Activated naive CD4-positive, alpha-beta T cell treated with anti-CD3 and anti-CD28 coated beads, Interleukin-2, amount 50 U/mL, for 16 hours (primary cell): ENCODE measurements at places on chromosomes 13 and 19.
A peak's percentile ranks its signal among the peaks of the same experiment; 100 is the strongest.

DNA sequence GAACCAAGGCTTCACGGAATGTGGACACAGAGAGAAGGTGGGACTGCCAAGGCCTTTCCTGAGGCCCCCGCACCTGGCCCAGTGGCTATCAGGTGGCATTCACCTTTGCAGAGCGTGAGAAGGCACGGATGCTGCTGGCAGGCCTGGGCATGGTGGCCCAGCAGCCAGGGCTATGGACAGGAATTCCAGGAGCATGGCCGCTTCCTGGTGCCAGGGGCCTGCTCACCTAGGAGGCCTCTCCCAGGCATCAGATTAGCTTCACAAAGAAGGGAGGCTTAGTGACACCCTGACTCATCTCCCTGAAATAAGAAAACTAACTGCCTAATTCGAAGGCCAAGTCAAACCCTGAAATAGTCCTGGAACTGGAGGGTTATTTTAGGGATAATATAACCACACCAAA is 155.8 kb downstream of the TEX29 start:
- no peak for DNase-seq

DNA sequence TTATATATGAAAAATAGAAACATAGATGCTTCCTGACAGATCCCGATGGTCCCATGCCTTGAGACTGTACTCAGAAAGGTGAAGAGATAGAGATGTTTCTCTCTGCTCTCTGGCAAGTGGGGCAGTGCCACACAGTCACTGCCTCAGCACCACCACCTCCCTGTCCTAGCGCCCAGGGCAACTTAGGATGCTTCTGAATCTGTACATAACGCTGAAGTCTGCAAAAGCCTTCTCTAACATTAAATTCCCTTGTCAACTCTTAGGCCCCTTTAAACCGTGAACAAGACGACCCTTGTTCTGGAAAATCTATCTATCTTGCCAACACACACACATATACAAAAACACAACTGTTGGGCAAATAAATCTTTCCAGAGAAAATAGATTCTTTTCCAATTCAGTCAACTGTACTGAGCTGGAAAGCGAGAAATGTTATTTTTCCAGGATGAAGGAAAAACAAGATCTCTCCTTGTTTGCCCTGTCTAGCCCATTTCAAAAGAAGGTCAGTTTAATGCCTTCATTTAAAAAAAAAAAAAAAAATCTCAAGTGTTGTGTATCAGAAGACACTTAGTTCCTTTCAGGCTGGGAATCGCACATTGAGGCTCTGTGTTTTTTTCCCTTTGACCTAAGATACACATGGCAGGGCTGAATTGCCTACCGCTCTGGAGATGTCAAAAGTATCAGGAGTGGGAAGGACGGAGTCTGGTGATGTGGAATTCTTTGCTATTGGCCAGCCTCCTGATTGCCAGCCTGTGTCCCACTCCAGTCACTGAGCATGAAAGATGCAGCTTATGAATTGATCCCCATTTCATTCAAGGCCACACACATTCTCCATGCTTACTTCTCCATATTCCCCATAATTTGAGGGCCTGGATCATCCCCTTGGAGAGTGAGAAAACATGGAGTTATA is 241.4 kb downstream of the LACC1 start:
- no peak for DNase-seq

- DNase-seq: no peak
These were observed 8.7 kb downstream of the ACP4 start for GRCh38 chr19:50798659-50799546.

DNA sequence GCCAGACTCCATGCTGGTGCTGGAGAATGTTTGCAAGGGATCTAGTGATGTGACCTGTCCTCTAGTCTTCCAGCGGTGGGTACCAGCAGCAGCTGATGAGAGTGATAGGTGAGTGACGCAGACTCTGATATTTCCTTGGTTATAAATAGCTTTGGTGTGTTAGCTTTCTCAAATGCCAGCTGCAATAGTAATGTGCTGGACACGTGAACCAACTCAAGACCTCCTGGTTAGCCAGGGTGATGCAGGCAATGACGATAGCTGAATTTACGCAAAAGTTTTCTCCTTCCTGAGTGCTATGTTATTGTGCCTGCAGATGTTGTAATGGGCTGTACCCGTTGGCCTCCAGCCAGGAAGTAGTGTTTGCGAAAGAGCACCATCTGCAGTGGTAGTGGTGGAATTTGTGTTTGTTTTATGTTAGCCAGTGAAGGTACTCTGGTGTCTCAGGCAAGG is 129.5 kb downstream of the CYSLTR2 start:
- no peak for DNase-seq

DNA sequence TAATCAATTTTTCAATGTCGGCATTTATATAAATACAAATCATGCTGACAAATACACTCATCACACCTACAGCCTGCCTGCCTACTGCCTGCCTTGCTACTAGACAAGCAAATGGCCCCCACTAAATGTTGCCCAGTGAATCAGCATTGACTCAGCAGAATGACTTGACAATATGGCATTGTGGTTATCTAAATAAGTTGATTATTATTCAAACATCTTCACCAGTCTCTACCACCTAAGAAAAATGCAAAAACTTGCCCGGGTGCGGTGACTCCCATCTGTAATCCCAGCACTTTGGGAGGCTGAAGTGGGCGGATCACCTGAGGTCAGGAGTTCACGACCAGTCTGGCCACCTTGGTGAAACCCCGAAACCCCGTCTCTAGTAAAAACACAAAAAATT is 296.1 kb downstream of the PCDH9 start:
- DNase-seq: no peak

- peak; percentile 55 for DNase-seq
These were observed 2.6 kb downstream of the BBC3 start for GRCh38 chr19:47228168-47228936.

- no peak for DNase-seq
These were observed 151.7 kb downstream of the DLEU7 start for GRCh38 chr13:50691681-50692263.

DNA sequence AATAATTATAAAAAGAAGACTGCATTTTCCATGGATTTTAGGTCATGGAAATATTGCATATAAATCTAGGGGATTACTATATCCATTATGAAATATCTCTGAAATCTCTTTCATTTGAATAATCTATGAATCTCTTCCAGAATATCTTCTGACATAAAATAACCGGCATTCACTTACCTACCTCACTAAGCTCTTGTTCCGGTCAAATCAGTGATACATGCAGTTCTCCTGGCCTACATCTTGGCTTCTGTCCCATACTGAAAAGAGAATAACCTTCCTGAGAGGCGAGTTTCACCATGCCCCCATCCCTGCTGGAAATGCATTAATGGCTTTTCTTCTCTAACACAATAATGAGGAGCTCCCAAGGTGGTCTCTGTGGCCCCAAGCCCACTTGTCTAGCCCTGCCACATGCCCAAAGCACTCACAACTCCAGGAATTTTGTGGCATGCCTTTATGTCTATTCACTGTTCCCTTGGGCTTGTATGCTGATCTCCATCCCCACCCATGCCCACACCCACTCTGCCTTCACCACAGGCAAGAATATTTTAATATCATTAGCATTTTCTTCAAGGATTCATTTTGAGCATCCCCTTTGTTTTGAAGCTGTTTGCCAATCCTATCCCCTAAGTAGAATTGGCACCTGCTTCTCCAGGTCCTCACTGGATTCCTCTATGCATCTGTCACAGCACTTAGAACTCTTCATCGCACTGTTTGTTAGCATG is 401.6 kb downstream of the COG6 start:
- DNase-seq: no peak

GRCh38 chr13:29718694-29719093 is 123.2 kb upstream of the SLC7A1 start:
- DNase-seq: no peak

DNA sequence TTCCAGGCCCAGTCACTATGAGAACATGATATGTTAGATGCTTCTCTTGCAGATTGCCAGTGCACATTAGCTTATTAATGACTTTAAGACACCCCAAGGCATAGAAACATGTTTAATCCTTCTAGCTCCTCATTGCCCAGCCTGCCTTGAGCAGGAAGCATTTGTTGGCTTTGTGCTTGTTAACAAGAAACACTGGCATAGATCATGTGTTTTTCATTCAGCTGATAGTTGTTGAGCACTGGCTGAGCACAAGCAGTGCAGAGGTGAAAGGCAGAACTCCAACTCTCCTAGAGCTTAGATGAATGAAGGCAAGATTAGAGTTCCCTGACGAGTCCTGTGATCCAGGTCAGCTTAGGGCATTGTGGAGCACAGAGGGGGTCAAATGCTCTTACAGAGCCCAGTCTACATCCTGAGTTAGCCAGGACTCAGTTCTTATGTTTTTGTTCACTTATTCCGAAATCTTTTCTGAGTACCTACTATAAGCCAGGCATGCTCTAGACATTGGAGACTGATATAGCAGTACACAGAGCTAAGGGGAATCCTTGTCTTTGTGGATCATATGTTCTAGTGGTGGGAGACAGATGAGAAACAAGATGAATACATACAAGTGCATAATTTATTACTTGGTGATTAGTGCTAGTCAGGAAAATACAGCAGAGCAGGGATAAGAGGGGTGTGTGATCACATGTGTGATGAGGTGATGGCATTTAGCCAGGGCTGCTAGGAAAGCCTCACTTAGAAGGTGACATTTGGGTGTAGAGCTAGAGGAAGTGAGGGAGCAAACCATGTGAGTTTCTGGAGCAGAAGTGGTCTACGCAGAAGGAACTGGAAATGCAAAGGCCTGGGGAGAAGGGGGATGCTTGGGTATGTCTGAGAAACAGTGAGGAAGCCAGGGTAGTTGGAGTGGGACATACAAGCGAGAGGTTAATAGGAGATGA is 101.2 kb downstream of the WASF3 start:
- DNase-seq: no peak

GRCh38 chr19:8494158-8494557 is 8.3 kb downstream of the PRAM1 start:
- no peak for DNase-seq

DNA sequence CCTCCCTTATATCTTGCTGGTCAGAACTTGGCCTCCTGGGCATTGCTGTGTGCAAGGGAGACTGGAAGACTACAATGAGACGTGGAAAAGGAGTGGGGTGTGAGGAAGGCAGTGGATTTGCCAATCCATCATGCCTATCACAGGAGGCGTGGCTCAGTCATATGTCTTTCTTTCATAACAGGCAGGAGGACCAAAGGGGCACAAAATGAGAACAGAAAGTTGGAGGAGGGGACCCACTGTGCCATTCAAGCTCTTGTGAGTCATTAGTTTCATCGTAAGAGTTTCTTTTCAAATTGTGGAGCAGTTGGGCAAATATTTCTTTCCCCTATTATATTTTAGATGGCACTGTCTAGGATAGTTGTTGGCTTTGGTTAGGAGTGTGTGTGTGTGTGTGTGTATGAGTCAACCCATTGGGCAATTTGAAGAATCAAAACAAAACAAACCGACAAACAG is 471.5 kb downstream of the TSHZ3 start:
- no peak for DNase-seq

DNA sequence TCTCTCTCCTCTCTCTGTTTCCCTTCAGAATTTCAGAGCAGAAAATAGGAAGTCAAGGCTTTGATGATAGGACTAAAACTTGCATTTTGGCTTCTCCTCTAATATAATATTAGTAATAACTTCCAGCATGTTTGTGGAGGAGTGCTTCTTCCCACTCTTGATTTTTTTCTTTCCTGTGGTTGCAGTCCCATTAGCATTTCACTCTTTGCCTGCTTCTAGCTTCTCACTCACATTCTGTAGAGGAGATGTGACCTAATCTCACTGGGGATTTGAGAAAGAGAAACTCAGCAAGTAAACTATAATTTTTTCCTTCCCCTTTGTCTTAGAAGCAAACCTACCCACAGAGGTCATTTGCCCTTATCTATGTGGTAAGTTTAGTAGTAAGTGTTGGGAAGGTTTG is 169.4 kb upstream of the HTR2A start:
- DNase-seq: no peak

GRCh38 chr13:24203273-24203672 is 42.8 kb downstream of the SPATA13 start:
- no peak for DNase-seq

DNA sequence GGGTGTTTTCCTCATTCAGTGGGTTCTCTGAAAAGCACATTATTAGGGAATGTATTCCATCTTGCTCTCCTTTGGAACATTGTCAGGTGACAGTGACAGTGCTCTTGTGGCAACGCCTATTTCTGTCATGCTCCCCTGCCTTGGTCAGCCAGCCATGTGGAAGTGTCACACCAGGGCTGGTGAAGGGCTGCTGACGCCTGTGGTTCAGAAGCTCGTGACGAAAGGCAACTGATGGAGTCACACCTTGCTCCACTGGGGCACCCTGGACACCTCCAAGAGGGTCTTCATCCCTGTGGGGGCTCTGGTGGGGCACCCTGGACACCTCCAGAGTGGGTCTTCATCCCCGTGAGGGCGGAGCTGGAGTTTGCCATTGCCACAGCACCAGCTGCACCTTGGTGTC is 68.9 kb upstream of the GPR183 start:
- no peak for DNase-seq

GRCh38 chr19:40786060-40787037 is 8.3 kb downstream of the RAB4B start:
- DNase-seq: no peak

GRCh38 chr19:1646659-1647453 is 5.6 kb downstream of the TCF3 start:
- no peak for DNase-seq

DNA sequence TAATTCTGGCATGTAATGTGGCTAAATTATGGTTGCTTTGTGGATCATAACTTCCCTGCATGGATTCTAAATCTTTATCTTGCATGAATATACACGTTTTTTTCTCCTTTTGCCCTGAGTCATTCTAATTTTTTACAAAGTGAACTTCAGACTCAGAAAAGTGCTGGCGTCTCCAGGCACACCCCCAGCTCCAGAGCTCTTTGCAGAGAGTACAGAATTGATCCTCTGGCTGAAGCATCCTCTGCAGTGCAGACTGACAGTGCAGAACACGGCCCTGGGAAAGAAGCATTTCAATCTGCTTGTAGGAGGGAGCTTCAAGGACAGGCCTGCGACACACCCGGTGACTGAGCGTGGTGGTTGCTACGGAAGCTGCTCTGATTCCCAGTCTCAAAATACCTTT is 228.1 kb downstream of the FGF9 start:
- no peak for DNase-seq

DNA sequence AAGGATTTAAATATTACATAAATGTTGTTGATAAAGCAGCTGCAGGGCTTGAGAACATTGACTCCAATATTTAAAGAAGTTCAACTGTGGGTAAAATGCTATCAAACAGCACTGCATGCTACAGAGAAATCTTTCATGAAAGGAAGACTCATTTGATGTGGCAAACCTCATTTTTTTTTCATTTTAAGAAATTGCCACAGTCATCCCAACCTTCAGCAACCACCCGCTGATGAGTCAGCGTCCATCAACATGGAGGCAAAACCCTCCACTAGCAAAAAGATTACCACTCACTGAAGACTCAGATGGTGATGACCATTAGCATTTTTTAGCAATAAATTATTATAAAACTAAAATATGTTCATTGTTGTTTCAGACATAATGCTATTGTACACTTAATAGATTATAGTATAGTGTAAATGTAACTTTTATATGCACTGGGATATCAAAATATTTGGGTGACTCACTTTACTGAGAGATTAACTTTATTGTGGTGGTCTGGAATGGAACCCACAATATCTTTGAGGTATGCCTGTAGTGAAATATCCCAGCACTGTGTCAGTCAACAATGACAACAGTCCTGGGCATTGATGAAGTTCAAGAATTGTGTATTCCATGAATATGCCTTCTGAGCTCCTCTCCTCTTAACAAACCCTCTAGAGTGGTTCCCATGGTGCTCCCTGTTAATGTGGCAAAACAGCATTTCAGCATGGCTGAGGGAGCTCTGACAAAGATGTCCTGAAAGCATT is 52.4 kb upstream of the SOX21 start:
- DNase-seq: no peak

- no peak for DNase-seq
These were observed 6.6 kb upstream of the FLT1 start for GRCh38 chr13:28501547-28501946.
